ENCODE measurements at places on chromosomes 12 and 14.

GRCh38 chr14:70006699-70007098, 127.5 kb downstream of the SMOC1 start:
- no peak for DNase-seq

DNA sequence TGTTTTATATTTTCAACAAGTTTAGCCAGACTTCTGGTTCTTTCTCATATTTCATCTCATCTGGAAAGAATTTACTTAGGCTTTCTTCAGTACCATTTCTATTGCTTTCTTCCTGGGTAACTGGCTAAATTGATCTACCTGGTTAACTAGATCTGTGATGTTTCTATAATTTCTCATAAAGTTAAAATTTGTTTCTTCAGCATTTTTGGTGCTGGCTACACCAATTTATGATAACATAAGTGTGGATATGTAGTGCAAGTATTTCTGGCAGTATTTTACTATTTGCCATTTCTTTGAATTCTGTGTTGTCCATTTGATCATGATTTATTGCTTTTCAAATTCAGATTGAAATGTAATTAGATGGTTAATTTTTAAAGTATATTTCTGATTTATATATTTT, 25.9 kb downstream of the ARHGAP5 start:
- no peak for DNase-seq

DNA sequence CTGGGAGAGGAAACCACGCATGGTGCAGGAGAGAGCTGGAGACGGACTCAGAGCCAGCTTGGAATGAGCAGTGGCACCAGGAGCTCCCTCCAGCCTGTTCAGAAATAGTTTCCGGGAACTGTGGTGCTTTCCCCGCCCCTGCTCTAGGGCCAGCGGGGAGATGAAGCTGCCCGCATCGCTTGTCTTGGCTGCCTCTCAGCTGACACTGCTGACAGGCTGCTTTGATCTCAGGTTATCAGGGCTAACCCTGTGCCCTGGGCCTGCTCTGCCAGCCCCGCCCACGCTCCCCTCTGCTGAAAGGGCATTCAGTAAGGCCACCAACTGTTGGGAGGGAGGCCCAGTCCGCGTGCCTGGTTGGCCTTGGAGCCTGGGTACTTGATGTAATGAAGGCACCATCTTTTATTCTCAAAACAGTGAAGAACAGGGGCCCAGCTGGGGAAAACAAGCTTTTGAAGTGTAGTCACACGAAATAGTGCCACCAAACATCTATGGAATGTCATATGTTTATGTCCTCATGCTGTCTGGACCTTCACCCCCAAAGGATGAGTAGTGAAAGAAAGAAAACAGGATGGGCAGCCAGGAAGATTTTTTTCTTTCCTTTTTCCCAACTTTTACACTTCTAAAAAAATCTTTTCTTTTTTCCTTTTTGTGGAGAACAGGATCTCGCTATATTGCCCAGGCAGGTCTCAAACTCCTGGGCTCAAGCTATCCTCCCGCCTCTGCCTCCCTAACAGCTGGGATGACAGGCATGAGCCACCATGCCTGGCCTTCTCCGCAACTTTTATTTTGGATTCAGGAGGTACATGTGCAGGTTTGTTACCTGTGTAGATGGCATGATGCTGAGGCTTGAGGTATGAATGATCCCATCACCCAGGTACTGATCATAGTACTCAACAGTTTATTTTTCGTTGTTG, 115.9 kb upstream of the TBX3 start:
- DNase-seq: no peak

GRCh38 chr12:4994622-4995021, 49.1 kb upstream of the KCNA5 start:
- no peak for DNase-seq

GRCh38 chr12:11732023-11732422, 82.5 kb downstream of the ETV6 start:
- DNase-seq: no peak

GRCh38 chr12:110039085-110039807, 9.1 kb downstream of the C12orf76 start:
- DNase-seq: peak; percentile 21

GRCh38 chr12:113314121-113314529, 20.8 kb downstream of the SLC8B1 start:
- no peak for DNase-seq

DNA sequence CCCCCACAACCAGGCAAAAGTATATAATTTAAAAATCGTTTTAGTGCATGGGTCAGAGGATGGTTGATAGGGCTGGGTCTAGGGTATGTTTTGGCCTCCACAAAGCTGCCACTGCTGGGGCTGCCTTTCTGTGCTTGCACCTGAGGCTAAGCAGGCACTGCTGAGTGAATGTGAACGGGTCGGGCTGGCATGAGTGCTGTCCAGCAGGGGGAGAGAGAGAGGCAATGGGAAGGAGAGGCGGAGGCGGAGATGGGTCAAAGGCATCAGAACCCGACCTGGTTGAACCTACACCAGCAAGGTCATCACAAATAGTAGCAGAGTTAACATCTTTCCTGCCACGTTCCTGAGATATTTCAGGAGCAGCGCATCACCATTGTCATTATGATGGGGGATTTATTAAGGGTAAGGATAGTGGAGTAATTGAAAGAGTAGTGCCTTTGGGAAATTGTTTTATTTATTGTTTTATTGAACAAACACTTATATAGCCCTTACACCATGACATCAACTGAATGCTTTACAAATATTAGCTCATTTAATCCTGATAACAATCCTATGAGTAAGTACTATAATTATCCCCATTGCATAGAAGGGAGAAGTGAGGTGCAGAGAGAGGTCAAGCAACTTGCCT, 5.8 kb upstream of the NRXN3 start:
- peak; percentile 50 for DNase-seq

GRCh38 chr12:96466939-96467751, 22.2 kb upstream of the CFAP54 start:
- DNase-seq: peak; percentile 38

DNA sequence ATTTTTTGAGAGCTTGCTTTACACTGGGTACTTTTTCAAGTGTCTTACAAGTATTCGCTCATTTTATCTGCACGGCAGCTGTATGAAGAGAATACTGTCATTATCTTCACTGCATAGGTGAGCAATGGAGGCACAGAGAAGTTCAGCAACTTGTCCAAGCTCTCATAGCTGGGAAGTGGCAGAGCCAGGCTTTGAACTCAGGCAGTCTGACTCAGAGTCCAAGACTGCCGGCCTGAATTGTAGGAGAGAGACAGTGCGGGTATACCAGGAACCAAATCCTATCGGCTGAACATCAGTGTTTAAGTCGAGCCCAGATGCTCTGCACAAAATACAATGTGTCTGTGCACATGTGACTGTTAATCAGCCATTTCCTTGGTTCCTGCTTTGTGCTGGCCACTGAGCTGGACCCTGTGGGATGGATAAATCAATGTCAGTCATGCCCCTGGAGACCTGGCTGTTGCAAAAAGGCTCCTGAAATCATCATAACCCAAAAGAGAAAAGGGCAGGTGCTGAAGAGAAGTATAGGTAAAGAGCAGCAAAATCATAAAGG, 474.6 kb downstream of the DPF3 start:
- no peak for DNase-seq

DNA sequence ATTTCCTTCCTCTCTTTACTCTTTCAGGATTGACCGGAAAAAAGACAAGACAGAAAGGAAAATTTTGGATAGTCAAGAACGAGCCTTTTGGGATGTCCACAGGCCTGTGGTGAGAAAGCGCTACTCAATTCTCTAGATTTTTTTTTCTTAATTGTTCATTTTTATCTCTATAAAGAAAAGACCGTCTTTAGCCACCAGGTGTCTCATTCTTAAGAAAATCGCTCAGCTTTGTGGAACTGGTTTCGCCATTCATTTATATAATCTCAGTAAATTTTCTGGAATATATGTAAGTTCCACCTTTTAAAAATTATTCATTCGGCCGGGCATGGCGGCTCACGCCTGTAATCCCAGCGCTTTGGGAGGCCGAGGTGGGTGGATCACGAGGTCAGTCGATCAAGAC, 421.1 kb downstream of the DPF3 start:
- no peak for DNase-seq

- DNase-seq: no peak
These were observed 22.1 kb downstream of the MTHFD1 start for GRCh38 chr14:64410084-64410774.

- no peak for DNase-seq
These were observed 9.3 kb downstream of the PEBP1 start for GRCh38 chr12:118145113-118145797.

DNA sequence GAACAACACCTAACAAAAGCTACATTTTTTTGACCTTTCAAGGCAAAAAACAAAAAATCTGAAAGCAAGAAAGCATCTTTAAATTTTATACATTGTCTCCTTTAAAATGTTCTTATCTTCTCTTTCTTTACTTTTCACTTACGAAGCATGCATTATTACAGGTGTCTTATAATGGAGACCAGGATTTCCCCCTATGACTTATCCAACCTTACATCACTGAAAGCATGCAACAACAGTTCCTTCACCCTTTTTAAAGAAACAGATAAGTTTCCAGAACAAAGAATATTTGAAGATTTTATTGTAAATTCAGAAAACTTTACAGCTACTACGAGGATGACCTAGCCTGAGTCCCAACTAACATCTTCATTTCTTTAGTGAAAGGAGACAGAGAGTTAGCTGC, 277.2 kb downstream of the AKAP6 start:
- DNase-seq: no peak

DNA sequence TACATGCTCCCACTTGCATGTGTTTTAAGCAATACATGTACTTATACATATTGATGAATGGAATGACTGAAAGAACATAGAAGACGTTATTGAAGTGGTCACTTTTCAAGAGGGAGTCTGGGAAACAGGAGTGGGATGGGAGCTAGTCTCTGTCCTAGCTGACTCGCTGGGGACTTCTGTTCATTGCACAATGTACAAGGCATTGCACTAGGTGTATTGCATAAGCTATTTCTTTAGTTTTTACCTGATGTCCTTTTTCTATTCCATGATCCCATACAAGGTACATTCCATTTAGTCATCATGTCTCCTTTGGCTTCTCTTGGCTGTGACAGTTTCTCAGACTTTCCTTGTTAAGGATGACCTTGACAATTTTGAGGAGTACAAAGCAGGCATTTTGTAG, 4.0 kb upstream of the MYO1H start:
- DNase-seq: no peak

DNA sequence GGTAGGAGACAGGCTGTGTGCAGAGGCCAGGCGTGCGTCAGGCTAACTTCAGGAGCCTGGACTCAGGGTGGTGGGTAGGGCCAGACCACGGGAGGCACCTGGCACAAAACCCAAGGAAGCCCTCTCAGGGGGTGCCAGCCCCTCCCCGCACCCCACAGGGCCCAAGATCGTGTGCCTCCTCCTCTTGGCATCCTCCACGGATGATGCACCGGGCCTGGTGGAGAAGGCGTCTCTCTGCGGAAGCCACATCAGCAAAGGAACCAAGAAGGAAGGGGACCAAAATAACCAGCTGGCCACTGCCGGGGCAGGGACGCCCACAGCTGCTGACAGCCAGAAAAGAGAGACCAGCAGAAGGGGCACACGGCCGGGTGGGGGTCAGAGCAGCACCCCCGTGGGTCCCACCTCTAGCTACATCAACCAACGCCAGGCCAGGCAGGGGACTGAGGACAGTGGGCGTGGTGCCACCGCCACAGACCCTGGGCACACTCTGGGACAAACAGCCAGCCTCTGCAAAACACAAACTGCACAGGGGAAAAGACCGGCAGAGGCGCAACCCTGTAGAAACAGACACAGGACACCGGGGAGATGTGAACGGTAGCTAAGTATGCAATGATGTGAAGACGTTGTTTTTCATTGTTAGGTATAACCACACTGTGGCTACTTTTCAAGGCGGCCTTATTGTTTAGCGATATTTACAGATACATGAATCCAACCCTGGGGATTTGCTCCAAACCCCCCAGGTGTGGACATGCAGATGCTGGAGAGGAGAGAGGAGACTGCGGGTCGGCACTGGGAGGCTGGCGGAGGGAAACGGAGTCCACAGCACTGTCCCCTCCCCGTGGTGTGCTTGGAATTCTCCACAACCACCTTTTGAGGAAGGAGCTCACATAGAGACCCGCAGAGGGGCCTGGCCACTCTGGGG, 26.1 kb upstream of the C14orf180 start:
- no peak for DNase-seq
